Epithelial cell of esophagus (primary cell): ENCODE measurements at places on chromosomes 2 and 18.
A peak's percentile ranks its signal among the peaks of the same experiment; 100 is the strongest.

DNA sequence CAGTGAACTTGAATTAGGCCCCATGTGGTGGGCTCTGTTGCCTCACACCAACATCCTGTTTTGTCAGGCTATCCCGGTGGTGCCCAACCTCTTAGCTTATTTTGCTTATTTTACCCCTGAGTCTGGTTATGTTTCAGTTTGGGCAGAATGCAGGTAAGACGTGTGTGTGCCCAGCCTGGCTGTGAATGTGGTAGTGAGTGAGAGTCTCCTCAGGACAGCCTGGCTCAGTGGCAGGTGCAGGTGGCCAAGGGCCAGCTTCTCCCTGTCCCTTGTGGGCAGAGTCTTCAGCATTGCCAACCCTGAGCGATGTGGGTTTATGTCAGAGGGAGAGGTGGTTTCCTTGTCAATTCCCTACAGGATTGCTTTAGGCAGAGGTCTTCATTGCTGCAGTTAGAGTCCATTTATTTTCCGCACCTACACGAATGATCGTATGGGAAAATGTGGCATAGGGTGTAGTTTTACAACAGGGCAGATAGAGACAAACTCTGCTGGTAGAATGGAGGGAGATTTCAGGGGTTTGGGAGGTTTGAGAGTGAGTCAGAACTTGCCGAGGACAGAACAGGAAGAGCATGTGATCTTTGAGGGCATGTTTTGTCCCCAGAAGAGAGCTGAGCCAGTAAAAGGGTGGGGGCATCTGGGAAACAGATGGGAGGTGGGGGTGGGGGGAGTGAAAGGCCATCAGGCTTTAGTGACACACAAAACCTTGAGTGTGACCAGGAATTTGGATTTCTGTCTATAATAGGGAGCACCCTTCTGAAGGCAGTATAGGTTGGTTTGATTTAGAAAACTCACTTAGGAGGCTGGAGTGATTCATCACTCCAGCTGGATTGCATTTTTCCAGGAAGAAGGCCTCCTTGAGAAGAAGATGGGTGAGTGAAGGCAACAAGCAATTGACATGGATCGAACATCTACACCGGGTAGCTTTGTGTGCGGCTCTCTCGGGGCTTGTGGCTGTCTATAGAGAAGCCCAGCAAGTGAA is 156.2 kb upstream of the CELF4 start:
- no peak for DNase-seq

GRCh38 chr2:208354964-208355381 is 51.6 kb upstream of the PTH2R start:
- no peak for DNase-seq

DNA sequence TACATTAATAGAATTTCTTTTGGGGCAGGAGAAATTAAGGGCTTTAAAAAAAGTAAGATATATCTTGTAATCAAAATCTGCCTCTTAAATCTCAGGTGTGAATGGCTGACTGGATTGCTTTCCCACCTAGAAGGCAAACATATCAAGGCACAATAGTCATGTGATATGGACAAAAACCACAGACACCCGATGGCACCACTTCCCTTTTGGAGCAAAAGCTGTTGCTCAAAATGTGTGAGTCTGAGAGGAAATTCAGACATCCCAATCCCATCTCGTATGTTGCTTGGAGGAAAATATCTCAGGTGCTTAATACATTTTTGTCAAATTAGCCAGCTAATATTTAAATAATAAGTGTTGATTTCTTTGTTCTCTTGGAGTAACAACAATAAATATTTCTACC is 120.7 kb downstream of the KCNF1 start:
- no peak for DNase-seq

DNA sequence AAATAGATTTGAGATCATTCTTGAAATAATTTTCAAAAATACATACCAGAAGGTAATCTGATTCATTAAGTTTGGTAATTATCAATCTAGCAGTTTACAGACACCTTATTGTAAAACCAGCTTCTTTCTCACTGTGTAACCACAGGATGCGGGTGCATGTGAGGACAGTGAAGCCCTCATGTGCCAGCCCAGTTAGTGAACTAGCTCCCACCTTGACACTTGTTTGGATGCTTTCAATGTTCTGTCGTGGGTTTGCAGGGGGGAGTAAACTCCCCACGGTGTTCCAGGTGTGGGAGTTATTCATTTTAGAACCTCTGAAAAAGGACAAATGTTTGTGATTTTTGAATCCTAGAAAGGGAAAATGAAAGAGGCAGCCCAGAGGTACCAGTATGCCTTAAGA is 59.0 kb downstream of the WDSUB1 start:
- DNase-seq, result no peak

- no peak for DNase-seq
These were observed 179.1 kb upstream of the LYPD1 start for GRCh38 chr2:132849118-132849517.

DNA sequence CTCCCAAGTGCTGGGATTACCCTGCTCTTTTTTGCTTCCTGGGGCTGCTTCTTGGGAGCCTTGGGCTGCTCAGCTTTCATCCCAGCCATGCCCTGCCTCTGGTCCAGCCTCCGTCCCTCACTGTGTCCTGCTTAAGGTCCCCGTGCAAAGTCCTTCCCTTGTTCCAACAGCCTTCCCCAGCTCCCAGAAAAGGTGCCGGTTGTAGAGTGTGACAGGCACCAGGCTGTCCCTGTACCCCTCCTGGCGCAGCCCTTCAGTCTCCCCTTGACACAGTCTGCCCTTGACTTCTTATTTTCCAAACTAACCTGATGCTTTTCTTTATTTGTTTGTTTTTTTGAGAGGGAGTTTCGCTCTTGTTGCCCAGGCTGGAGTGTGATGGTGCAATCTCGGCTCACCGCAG is 20.1 kb upstream of the ALPI start:
- no peak for DNase-seq

DNA sequence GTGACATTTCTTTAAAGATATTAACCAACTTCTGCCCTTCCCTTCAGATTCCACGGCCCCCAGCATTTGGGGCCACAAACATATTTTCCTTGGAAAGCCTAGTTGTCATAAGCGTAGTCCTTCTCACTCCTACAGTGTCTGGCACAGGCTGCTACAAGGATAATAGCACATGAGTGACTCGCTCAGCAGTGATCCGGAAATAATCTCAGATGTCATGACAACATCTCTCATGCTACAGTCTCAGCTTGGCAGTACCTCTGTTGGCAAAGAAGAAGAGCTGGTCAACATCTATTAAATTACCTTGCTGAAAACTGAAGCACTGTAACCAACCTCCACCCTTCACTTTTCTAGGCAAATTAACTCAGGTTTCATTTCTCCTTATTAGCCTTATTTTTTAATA is 351.7 kb downstream of the RAD51AP2 start:
- DNase-seq, result peak; percentile 69

DNA sequence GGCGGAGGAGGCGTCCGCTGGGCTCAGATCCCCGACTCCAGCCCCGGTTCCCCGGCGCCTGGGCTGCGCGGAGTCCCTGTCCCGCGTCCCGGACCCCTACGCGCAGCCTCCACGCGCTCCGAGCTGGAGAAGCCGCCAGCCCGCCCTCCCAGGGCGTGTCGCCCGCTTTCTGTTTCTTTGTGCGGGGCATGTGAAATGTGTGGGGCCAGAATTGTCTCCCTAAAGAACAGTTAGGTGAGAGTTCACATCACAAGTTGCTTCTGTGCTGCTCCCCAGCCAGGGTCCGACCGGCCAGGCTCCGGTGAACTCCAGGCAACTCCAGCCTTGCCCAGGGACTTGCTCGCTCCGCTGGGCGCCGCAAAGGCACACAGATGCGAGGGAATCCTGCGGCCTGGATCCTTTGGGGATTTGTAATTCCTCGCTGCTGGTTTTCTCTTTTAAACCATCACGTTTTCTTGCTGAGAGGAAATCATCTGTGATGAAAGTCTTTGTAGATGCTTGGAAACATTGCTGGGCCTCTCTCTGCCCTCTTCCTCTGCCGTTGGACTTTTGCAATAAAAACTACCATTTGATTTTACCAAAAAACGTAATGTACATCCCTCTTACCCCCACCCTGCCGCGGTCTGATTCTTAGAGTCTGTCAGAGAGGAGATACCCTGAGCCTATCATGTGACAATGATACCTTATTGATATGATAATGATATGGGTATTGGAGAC is 631 bp downstream of the GYPC start:
- DNase-seq, result no peak

GRCh38 chr2:235007664-235008457 is 56.0 kb downstream of the SH3BP4 start:
- DNase-seq, result no peak

DNA sequence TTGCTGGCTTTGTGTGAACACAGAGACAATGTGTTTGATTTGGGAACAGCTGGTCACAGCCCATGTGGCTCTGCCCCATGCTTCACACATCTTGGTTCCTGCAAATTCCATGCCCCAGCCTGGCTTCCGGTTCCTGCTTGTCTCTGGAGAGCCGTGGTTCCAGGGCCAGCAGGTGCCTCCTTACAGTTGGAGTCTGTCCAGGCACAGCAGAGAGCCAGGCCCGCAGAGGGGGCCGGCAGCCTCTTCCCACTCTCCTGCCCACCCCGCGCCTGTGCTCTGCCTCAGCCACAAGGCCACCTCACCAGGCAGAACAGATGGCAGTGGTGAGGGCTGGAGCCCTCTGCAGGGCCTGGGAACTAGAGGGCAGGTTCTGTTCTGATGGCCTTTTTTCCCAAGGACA is 81.5 kb downstream of the LDLRAD4 start:
- no peak for DNase-seq

DNA sequence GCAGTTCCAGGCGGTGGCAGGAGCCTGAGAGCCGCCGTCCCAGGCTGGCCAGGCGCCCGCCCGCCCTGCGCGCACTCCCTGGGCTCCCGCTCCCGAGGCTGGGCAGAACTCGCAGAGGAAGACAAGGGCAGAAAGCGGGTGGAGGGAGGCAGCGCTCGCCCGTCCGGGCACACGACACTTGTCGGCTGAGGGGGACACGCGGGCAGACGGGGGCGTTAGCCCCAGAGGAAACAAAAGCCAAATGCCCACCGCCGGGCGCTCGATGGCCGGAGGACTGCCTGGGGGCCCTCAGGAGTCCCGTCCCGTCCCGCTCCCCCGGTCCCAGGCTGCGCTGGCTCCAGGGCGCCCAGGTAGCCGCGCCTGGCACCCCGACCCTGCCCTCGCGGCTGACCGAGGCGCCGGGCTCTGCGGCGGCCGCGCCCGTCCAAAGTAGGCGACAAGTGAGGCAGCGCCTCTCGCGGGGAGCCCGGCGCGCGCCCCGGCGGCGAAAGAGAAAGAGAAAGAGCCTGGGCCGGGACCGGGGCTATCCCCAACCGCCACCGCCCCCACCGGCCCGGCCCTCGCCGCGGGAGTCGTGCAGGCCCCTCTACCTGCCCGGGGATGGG is 491 bp downstream of the L3MBTL4 start:
- no peak for DNase-seq

- DNase-seq, result peak; percentile 91
These were observed 78.4 kb downstream of the LIMS1 start for GRCh38 chr2:108612514-108613183.

DNA sequence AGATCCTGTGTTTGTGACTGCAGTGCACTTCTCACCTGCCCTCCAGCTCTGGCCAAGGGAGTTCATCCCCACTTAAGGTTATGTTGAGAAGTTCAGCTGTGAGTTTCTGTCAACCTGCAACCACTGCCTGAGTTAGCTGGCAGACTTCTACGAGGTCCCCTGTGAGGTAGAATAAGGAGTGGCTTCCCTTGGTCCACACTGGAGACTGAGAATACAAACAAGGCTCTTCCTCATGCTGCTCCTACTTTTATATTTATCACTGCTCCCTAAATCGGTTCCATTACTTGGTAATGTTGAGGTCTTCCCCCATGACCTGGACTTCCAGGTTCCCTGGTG is 353.2 kb upstream of the CWC22 start:
- no peak for DNase-seq

GRCh38 chr2:160358046-160358445 is 135.6 kb downstream of the RBMS1 start:
- peak; percentile 42 for DNase-seq

DNA sequence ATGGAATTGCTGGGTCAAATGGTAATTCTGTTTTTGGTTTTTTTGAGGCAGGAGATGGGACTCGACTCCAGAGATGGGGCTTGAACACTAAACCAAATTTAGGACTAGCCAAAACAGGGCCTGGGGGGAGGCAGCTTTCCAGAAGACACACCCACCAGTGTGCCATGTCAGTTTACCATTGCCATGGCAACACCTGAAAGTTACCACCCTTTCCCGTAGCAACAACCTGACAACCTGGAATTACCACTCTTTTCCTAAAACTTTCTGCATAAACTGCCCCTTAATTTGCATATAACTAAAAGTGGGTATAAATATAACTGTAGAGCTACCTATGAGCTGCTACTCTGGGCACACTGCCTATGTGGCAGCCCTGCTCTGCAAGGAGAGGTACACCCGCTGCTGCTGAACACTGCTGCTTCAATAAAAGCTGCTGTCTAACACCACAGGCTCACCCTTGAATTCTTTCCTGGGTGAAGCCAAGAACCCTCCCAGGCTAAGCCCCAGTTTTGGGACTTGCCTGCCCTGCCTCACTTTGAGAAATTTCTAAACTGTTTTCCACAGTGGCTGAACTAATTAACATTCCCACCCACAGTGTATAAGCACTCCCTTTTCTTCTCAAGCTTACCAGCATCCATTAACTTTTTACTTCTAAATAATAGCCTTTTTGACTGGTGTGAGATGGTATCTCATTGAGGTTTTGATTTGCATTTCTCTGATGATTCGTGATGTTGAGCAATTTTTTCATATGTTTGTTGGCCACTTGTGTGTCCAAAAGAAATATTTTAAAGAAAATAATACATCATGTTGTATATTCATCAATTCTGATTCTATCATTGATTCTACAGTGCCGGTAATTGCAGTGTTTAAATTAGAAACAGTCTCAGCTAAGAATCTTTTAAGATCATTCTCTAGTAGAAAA is 10.6 kb downstream of the CDK15 start:
- no peak for DNase-seq

DNA sequence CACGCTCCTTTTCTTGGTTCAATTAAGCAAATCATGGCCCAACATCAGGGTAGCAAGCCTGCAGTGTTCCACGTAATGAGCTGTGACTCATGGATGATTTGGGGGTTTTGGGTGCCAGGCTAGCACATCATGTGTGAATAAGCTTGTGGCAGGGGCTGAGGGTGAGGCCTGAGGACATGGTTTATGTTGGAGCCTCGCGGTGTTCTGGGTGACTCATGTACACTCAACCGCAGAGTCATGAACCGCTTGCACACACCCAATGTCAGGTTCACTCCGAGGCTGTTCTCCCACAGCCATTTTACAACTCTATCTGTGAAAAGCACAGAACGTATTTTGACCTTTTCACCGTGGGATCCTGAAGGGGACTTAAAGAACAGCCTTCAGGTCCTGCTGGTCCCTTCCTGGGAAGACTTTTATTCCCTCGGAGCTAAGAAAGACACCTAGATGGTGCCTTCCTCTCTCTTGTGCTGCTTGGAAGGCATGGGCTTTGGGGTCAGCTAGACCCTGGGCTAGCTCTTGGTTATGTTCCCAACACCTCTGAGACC is 139.9 kb upstream of the ZEB2 start:
- peak; percentile 99 for DNase-seq

- no peak for DNase-seq
These were observed 763.3 kb downstream of the TRIB2 start for GRCh38 chr2:13480057-13480456.
